ENCODE measurements at places on chromosomes 12 and 14. TPM values are rescaled to one million over a fixed set of nuclear protein-coding genes. Genes with fewer than 3 reads are reported as not detected.

The GZMB gene
- total RNA-seq: 864 TPM

The KCNJ8 gene
- total RNA-seq: not detected

The ARHGEF25 gene
- total RNA-seq: 1.5 TPM

The SLC2A14 gene
- 9.8 TPM for total RNA-seq

The IQSEC3 gene
- total RNA-seq: 0.86 TPM

The CHST11 gene
- 39.3 TPM for total RNA-seq

The CCDC196 gene
- total RNA-seq: not detected
